ENCODE measurements at places on chromosomes 3 and 15.

GRCh38 chr15:64877435-64877834, 34.3 kb upstream of the ANKDD1A start:
- DNase-seq: no peak

GRCh38 chr3:155166441-155166840, 86.3 kb downstream of the MME start:
- DNase-seq: no peak

DNA sequence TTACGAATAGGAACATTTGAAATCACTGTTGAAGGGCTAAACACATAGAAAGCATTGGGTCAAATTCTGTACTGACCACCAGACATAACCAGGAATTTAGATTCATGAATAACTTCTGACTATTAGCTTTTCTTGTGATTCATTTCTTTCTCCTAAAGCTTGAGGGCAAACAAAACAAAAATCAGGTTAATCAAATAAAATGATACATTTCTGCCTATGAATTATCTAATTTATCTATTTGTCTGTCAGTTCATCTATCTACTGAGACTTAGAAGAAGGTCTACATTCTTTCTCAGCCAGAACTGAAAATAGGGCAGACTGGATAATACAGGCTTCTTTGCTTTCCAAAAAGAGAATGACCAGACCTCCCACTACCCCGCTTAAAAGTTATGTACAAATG, 65.9 kb upstream of the ST3GAL6 start:
- no peak for DNase-seq

- peak; percentile 39 for DNase-seq
These were observed 37.9 kb downstream of the CMTM8 start for GRCh38 chr3:32276279-32276841.

DNA sequence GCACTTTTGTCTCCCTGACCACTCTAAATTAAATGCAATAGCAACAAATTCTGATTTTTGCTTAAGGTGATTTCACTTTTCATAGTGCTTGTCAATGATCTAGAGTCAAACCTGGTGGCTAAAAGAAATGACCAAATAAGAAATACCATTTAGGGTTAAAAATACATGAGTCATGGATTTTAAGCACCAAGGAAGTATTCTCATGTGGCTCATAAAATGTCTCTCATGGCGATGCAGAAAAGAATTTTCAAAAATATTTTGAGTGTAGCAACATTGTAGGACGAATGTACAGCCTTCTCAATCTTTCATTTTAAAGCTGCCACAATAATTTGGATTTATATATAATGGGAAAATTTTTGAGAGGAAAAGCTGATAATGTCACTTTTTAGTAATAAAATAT, 193.6 kb downstream of the EPHA3 start:
- no peak for DNase-seq

GRCh38 chr3:132378048-132378762, 39.1 kb upstream of the DNAJC13 start:
- DNase-seq: no peak

DNA sequence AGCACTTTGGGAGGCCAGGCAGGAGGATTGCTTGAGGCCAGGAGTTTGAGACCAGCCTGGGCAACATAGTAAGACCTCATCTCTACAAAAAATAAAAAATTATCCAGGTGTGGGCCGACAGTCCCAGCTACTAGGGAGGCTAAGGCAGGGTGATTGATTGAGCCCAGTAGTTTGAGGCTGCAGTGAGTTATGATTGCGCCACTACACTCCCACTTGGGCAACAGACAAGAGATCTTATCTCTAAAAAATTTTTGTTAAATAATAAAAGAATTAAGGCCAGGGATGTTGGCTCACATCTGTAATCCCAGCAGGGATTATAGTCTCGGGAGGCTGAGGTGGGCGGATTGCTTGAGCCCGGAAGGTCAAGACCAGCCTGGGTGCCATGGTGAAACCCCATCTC, 25.8 kb upstream of the NFKBIZ start:
- DNase-seq: no peak

GRCh38 chr3:155244216-155244615, 49.3 kb downstream of the STRIT1 start:
- DNase-seq: no peak

- DNase-seq: no peak
These were observed 8.5 kb upstream of the UBXN7 start for GRCh38 chr3:196440696-196441095.

GRCh38 chr3:52248816-52249547, 3.4 kb downstream of the PPM1M start:
- no peak for DNase-seq

GRCh38 chr3:151726016-151726415, 7.7 kb upstream of the AADACL2 start:
- no peak for DNase-seq

GRCh38 chr15:36161771-36162212, 417.6 kb upstream of the CDIN1 start:
- DNase-seq: peak; percentile 51

- DNase-seq: no peak
These were observed 14.4 kb downstream of the CNOT10 start for GRCh38 chr3:32699429-32699828.

- no peak for DNase-seq
These were observed 116.7 kb downstream of the DLG1 start for GRCh38 chr3:197181741-197182140.

- no peak for DNase-seq
These were observed 52.8 kb downstream of the MGA start for GRCh38 chr15:41713047-41713446.

- no peak for DNase-seq
These were observed 190.8 kb downstream of the CBLB start for GRCh38 chr3:105678017-105678416.

GRCh38 chr15:68979816-68980215, 34.7 kb upstream of the NOX5 start:
- no peak for DNase-seq

- no peak for DNase-seq
These were observed 2.0 kb downstream of the P4HTM start for GRCh38 chr3:48991851-48992545.

DNA sequence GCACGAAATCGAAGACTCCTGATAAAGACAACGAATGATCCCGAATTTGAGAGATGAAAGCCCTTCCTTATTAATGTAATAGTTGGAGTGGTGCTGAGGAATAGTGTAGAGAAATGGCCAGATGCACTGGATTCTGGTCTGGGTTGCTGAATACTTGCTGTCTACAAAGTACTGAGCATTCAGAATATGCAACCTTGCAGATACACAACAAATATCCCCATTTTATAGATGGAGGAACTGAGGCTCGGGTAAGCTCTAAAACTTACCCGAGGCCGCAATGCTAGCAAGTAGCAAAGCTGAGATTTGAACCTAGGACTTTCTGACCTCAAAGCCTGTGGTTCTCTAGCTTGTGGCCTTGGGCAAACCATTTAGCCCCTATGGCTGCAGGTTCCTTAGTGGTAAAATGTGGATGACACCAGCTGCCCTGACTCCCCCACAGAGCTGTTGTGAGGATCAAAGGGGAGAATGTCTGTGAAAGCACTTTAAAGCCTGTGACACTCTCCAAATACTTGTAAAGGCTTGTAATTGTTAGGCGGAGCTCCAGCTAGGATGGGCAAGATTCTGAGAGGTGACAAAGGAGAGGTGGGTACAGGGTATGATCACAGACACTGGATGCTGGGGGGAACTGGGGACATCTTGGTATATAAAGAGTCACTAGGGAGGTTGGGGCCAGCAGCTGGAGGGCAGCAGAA, 39.8 kb downstream of the FOXB1 start:
- peak; percentile 61 for DNase-seq

- peak; percentile 95 for DNase-seq
These were observed 3.9 kb upstream of the TLE3 start for GRCh38 chr15:70101459-70102113.

DNA sequence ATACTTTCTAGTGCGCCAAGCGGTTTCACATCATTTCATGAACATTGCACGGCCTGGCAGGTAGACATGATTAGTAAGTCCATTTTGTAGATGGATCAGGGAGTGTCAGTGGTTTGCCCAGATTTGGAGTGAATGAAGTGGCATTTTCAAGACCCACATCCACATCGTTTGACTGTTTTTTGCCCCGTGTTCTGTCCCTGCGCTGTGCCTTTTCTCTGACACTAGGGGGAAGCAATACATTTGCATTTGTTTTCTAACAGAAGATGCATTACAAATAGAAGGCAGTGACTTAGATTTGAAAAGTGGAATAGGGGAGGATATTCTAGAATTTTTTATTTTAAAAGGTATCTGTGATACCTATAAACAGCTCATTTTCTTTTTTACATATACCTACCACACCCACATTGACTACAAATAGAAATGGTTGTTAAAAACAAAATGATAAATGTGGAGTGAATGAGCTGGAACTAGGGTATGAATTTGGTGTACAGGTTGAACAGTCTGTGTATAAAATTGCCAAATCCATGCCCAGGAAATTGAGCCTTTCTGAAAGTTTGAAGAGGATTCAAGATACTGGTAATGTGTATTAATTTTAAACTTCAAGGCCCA, 98.0 kb downstream of the USP13 start:
- DNase-seq: peak; percentile 11

GRCh38 chr3:49602049-49602554, 47.8 kb downstream of the BSN start:
- no peak for DNase-seq

DNA sequence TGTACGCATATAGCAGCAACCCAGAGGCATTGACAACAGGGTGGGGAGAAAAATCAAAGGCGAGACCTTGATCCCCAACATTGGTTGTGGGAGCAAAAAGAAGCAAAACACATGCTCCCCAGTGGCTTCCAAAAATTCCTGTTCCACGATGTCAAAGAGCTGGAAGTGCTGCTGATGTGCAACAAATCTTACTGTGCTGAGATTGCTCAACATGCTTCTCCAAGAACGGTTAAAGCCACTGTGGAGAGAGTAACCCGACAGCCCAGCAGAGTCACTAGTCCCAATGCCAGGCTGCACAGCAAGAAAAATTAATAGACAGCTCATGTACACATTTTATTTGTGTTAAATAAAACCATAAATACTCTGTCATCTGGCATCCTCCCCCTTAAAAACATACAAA, 179.9 kb upstream of the PFN2 start:
- DNase-seq: no peak

- no peak for DNase-seq
These were observed 3.0 kb upstream of the SOX14 start for GRCh38 chr3:137761099-137761562.

- DNase-seq: no peak
These were observed 47.4 kb upstream of the SEC22A start for GRCh38 chr3:123154020-123154985.

- DNase-seq: no peak
These were observed 4.6 kb downstream of the DENND6A start for GRCh38 chr3:57688291-57688690.

DNA sequence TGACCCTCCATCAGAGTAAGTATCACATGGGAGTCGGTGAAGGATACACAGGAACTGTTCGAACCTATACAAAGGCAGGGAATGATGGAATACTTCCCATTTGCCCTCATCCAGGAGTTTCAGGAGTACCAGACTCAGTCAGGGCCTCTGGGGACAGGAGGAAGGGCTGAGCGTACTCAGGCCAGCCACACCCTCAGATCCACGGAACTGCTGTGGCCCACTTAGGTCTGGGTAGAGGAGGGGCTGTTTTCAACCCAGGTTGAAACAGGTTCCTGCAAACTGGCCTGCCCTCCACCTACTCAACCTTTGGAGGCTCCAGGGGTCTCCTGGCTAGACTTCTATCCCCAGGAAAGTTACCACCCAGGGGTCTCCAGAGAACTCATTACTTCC, 6.7 kb upstream of the IGDCC3 start:
- no peak for DNase-seq

DNA sequence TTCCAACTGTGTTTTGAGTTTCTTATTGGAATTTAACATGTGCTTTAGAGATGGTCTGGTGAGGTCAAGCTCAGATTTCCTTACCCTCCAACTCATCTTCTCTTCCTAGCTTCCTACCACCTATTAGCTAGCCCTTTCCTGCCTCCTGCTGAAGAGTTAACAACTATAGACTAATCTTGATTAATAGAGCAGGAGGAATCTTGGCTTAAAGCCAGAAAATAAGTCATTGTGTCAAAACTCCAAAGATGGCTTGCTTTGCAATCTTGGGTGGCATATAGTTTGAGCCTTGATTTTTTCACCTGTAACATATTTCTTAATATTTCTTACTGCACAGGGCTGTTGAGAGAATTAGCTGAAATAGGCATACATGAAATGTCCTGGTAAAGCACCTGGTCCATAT, 27.3 kb downstream of the BCL2L10 start:
- DNase-seq: no peak

DNA sequence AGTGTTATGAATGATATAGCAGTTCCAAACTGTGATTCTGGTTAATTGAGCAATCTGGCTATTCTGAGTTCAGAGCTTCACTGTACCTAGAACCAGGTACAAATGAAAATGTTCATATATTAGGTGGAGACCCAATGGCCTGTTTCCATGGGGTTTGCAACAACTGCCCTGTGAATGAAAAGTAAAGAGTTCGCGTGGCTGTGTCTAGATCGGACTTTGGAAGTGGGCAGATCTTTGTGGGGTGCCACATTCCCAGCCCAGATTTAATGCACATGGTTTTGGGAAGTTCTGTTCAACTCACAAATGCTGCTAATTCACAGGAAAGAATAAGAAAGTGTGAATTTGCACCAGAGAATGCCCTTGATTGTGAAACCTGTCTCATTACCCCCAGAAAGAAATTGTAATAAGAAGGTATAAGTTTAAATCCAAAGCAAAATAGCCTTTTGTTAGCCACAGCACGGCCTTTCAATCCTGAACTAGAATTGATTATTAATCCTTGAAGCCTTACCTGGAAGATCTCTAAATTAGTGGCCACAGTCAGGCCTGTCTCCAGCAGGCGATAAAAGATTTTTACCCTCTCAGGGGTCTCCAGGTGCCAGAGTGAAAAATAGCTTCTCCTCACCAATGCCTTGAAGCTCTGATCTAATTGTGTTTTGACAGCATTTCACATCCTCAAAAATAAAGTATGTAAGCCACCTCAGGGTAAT, 22.6 kb downstream of the WHAMM start:
- no peak for DNase-seq

DNA sequence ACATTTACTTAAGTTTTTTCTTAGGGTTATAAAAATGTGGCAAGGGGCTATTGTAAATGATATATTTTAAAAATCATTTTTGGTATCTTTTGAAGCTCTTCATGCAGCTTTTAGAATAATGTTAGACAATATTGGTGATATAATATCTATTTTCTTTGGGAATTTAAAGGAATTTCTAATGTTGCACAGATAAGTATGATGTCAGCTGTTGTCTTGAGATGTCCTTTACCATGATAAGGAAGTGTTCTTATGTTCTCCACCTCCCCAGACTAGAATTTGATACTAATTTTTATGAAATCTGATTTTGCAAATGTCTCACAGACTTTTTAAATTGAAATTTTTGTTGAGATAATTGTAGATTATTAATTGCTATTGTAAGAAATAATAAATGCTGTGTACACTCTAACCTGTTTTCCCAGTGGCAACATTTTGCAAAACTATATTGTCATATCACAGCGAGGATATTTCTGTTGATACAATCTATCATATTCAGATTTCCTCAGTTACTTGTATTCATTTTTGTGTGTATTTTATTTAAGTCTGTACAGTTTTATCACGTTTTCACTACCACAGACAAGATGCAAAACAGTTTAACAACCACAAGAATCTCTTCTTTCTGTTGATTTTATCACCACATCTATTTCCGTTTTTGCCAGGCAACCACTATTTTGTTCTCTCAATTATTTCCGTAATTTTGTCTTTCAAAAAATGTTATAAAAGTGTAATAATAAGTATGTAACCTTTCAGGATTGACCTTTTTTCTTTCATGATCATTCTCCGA, 55.4 kb downstream of the SPRED1 start:
- DNase-seq: no peak
